ENCODE measurements at places on chromosomes 1 and 21. TPM values are rescaled to one million over a fixed set of nuclear protein-coding genes. Genes with fewer than 3 reads are reported as not detected.

B4GALT2 gene
- 50.5 TPM for total RNA-seq

DNA sequence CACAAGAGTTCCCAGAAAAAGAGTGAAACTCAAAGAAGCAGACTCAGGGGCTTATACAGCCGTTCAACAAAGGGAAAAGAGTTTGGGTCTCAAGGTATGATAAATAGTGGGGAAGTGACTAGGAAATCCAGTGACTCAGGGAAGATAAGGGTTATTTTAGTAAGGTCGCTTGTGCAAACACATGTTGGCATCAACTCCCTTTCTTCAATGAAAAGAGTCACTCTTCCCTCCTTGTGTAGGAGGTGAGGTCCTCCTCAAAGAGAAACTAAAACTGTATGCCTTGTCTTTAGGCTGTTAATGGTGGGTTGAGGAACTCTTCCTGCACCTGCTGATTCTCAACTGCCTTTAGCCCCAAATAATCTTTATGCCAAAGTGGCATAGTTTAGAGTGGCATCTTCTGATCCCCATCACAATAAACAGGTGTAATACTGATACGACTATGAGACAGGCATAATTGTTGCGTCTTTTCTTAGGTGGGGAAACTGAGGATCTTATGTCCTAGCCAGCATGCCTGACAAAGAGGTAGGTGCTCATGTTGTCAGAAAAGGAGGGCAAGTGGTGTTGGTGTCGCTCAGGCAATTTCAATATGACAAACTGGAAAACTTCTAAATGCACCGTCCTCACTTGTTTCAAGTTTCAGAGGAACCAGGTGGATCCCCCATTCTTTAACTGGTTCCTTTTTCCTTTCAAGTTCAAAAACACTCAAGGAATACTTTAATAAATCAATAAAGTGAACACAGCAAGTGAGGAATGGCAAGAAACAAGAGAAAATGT lies 294.1 kb upstream of the RUNX1 start:
- no peak for DNase-seq

OLFML2B gene
- total RNA-seq = 2.0 TPM

DPM3 gene
- 43.8 TPM for total RNA-seq

IL10 gene
- total RNA-seq = not detected

S100A2 gene
- total RNA-seq = 97.7 TPM

DNA sequence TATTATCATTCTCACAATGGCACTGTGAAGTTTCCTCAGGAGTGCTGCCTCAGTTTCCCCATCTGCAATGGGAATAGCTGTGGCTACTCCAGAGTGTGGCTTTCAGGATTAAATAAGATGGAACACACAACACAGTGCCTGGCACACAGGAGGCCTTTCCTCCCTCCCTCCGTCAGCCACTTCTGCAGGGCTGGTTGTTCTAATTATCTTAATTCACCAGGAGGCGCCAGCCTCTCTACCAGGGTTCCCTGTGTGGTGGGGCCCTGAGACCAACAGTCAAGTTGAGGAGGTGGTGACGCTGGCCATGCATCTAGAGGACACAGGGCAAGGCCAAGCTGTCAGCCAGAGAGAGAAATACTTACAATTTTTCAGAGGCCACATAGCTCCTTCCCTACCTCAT lies 6.3 kb upstream of the FOXO6 start:
- peak; percentile 39 for DNase-seq

DNA sequence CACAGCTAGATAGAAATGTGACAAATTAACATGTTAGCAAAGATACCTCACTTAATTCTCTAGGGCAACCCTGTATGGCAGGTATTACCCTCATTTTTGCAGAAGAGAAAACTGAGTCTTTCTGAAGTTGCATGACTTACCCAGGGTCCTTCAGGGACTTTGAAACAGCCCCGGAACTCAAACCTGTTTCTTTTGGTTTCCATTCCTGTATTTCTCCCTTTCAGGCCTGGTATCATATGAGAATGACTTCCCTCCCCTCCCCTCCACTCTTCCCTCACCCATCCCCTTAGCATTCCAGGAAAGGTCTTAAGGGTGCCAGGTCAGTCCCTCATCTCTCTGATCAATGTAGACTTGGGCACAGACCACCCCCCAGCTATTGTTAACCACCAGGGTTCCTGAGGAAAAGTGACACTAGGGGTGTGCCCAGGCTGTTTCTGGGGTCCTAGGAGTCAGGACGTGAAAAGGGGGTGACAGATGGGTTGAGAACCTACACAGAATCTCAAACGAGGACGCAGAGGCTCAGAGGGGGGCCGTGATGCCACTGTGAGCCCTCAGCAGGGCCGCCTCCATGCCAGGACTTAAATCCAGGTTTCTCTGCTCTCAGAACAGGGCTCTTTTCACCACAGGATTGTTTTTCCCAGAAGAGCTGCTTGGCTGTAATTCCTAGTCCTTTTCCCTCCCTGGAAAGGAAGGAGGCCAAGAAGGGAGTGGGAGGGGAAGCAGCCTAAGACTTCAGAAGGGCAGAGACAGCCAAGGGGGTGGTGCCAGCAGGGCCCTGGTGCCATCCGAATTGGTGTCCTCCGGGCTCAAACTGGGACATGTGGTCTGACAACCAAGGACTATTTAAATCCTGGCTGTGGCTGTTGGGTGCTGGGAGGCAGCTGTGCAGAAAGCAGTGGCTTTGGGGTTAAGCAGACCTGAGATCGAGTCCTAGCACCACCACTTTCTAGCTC lies 2.1 kb upstream of the WASF2 start:
- peak; percentile 61 for DNase-seq

TMPRSS2 gene
- 19.2 TPM for total RNA-seq

DNA sequence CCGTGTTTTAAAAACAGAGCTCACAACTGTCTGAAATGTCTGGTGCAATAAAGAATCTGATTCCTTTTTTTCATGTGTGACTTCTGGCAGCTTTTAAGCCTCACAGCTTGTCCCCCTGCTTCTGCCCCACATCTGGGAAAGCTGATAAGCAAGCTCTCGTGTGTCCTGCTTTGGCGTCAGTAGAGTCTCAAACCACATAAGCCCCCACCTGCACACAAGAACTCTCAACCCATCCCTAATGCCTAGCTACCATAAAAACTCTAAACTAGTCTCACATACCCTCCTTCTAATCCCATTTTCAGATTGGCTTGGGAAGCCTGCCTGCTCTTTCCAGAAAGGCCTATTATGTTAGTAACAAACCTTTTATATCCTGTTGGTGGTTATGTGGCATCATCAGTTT lies 94.6 kb upstream of the DAB1 start:
- DNase-seq = no peak

DNA sequence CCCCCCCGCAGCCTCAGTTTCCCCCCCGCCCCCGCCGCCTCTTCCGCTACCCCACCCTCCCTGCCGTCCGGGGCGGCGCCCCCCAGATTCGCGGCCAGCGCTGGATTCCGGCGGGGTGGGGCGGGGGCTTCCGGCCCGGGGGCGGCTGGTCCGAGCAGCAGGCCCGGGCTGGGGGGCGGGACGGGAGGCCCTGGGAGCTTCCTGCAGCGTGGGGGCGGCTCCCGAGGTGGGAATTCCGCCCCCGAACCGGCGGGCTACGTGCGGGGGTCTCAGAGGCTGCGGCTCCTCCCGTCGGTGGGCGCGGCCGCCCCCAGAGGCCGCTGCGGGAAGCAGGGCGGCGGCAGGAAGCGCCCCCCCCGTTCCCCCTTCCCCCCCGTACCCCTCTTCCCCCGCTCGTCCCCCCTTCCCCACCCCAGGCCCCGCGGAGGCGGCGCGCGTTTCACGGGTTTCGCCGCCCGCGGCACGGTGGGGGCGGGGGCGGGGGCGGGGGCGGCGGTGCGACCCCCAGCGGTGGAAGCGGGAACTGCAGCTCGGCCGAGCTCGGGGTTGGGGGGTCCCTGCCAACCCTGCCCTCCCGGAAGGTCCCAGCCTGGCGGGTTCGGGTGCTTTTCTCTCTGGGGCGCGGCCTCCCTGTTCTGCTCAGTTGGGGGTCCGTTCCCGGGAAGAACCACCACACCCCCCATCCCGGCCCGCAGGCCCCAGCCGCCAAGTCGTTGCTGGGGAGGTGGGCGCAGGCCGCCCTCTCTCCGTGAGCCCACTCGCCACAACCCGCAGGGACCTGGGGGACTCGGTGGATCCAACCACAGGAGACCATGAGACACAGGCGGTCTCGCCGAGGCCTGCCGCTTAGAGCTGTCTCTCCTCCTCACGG lies 76.3 kb downstream of the MORN1 start:
- no peak for DNase-seq

DNA sequence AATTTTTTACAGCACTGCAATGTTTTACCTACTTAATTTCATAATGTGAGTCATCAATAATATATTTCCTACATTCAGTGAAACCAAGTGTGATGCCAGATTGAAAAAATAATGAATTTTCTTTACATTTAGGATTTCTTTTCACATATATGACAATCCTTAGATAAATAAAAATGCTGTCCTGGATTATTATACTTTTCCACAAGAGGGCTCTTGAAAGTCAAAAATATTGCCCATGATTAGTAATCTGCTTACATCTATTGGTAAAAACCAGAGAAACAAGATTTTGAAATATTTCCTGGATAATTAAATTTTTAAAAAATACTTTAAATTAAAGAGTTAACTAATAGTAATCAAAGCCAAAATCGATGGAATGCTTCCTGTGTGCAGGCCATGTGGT lies 86.8 kb upstream of the PLPPR4 start:
- DNase-seq = no peak

DNA sequence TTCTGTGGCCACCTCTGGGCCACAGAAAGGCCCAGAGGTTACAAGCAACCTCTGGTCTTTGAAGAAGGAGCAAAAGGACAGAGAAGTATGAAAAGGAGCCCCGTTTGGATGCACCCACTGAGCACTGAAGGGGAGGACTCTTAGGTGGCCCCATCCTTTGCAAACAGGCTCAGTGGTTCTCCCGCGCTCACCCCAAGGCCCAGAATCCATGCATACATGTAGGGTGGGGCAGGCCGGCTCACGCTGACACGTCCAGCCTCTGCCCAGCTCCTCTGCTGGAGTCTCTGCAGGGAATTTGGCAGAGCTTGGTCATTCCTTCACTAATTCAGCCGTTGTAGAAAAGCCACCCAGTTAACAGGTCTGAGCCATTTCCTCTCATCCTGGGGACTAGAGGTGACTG lies 61.3 kb upstream of the AJAP1 start:
- peak; percentile 70 for DNase-seq

DNA sequence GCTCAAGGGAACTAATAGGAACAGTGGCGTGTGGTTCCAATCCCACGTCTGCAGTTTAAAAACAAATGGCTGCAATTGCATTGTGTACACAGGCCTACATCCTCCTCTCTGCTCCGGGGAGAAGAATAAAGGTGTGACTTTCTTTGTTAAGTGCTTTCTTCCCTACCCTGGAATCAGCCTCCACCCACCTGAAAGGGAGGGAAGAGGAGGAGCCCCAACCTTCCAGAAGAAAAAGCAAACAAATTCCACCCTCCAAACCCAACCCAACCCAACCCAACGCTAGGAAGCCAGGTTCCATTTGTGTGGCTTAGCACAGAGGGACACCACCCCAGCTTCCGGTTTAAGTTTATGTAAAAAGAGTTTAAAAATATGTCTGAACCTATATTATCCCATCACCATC lies 11.8 kb upstream of the BACE2 start:
- no peak for DNase-seq

GRCh38 chr1:223175032-223175431 lies 32.0 kb upstream of the TLR5 start:
- no peak for DNase-seq

UTS2 gene
- not detected for total RNA-seq

THEM5 gene
- total RNA-seq = 115 TPM

DNA sequence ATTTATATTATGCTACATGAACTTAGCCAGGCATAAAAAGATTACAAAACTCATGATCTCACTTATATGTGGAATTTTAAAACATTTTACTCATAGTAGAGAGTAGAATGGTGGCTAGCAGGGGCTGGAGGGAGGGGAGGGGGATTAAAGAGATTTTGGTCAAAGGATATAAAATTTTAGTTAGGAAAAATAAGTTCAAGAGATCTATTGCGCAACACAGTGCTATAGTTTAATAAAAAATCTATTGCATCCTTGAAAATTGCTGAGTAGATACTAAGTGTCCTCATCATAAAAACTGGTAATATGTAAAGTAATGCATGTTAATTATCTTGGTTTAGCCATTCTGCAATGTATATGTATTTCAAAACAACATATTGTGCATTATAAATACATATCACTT lies 635.6 kb upstream of the NEGR1 start:
- DNase-seq = no peak

GRCh38 chr1:3651026-3651929 lies 1.0 kb upstream of the TP73 start:
- no peak for DNase-seq

DNA sequence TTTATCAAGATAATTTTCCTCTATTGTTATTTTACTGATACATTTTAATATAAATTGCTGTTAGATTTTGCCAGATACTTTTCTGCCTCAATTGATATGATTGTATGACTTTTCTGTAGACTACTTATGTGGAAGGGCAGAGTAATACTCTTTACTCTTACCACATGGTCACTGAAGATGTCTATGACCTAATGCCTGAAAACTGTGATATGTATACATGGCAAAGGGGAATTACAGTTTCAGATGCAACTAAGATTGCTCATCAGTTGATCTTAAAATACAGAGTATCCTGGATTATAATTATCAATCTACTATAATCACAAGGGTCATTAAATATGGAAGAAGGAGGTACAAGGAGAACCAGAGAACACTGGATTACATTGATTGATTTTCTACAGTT lies 1528.0 kb downstream of the BRINP3 start:
- no peak for DNase-seq

FGR gene
- total RNA-seq = 4.3 TPM

DNA sequence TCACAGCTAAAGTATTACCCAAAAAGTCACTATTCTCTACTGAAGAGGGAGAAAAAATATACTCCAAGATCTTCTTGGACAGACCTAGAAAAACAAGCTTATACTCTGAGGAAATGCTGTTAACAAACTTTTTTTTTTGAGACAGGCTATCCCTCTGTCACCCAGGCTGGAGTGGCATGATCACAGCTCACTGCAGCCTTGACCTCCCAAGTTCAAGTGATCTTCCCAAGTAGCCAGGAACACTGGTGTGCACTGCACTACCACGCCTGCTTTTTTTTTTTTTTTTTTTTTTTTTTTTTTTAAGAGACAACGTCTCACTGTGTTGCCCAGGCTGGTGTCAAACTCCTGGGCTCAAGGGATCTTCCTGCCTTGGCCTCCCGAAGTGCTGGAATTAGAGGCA lies 17.3 kb downstream of the GLRX2 start:
- DNase-seq = no peak

GRCh38 chr1:87388411-87388810 lies 59.7 kb downstream of the LMO4 start:
- no peak for DNase-seq

GRCh38 chr1:157958263-157958662 lies 35.2 kb upstream of the KIRREL1 start:
- no peak for DNase-seq

- no peak for DNase-seq
Measured at GRCh38 chr1:229408458-229409037, 25.3 kb downstream of the ACTA1 start.
